ENCODE measurements at places on chromosomes 5 and 9.
A peak's percentile ranks its signal among the peaks of the same experiment; 100 is the strongest.

DNA sequence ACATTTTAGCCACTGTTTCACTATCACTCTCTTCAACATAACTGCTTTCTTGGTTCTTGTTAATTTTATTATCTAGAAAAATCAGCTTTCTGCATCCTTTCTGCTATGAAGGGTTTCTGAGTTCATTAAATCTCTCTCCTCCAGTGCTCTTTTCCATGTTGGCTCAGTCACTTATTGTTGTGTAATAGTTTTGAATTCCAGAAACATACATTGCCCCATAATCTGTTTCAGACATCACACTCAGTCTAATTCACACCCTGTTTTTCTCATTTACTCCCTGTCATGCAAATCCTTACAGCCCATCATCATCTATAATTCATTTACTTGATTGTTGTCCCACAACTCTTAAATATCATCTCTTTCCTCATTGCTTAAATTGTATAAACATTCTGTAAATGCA, 176.1 kb upstream of the CDH12 start:
- no peak for DNase-seq

DNA sequence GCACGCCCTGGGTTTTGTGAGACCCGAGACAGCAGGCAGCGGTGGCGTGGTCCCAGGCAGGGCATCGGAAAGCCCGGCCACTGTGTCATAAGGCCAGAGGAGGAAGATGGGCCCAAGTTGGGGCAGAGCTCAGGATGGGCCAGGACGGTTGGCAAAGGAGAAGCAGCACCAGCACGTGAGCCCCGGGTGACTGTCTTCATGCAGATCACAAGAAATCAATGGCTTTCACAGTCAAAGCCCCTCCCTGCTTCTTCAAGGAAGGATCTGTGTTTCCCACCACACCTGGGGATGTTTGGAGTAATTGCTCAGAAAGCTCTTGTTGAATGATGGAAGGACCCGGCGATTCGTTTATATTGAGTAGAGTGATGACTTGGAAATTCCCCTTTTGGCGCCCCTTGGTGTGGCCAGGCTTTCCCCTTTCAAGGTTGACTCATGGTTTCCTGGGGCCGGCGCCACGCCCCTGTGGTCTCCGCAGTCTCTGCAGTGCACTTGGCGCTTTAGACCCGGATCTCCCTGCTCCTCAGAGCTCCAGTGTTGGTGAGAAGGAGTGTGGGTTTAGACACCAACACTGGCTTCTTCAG, 52.1 kb downstream of the IL31RA start:
- DNase-seq, result peak; percentile 84

- DNase-seq, result no peak
Measured at GRCh38 chr5:169201597-169201996, 99.3 kb downstream of the SLIT3 start.

DNA sequence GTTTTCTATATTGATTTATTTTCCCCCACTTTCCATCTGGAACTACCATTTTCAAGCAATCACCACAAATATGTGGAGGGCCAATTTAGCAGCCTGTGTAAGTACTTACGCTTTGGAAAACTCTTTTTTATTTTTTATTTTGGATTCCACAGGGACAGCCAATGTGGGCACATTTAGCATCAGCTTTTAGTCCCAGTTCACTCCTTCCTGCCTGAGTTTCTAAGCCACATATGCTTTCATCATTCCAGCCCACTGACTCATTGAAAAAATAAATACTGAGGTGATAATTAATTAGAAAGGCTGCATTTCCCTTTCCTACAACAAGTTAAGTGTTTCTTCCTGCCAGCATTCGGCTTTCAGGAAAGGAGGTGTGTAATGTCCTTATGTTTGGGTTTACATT, 76.8 kb downstream of the TMEM167A start:
- no peak for DNase-seq

DNA sequence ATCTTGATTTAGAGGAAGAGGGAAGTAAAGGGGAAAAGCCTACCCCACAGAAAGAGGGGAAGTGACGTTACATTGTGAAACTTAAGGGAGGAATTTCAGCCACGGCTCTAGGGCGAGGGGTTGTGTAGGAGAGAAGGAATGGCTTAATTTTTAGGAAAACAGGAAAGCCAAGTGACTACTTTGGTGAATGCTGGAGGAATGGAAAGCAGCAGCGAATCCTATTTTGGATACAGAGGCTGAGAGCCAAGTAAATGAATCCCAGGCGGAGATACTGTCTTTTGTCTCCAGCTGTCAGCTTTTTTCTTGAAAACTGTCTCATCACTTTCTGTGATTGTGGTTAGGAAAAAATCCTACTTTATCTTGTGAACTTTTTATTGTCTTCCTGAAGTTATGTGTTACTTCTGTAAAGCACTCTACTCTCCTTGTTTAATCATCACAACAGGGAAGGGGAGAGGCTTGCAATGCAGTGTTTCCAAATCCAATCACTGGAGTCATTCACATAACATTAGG, 188.4 kb downstream of the TSSK1B start:
- DNase-seq, result no peak

- DNase-seq, result peak; percentile 89
Measured at GRCh38 chr9:128203024-128203706, at the start of gene DNM1. Gene DNM1, plus strand, starts transcription at chr9:128203379. Its CDS starts 92 bp downstream, at chr9:128203471.

GRCh38 chr9:137306850-137307254, 4.8 kb upstream of the NRARP start:
- no peak for DNase-seq

DNA sequence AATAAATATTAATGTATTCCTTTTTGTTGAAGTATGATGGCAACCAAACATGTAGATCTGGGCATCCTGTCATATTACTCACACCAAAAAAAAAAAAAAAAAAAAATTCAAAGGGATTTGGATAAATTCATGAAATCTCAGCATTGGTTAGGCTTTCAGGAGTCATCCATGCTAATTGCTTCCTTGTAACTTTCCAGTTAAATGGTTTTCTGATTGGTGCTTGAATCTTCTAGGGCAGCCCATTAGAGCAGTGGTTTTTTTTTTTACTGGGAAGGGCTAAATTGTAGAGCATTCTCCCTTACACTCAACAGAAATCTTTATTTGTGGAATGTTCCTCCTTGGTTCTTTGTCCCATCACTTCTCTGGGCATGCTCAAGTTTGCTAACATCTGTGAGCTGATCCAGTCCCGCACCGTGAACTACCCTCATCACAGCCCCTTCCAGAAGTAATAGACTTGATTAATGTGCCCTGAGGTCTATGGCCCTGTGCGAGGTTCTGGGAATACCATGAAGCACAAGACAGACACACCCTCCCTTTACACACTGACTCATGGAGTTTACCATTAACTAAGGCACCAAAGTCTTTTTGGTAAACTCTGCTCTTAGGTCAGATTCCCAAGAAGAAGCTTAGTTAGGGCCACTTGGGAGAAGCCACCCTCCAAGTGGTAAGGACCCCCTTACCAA, 56.0 kb downstream of the RGS3 start:
- no peak for DNase-seq

DNA sequence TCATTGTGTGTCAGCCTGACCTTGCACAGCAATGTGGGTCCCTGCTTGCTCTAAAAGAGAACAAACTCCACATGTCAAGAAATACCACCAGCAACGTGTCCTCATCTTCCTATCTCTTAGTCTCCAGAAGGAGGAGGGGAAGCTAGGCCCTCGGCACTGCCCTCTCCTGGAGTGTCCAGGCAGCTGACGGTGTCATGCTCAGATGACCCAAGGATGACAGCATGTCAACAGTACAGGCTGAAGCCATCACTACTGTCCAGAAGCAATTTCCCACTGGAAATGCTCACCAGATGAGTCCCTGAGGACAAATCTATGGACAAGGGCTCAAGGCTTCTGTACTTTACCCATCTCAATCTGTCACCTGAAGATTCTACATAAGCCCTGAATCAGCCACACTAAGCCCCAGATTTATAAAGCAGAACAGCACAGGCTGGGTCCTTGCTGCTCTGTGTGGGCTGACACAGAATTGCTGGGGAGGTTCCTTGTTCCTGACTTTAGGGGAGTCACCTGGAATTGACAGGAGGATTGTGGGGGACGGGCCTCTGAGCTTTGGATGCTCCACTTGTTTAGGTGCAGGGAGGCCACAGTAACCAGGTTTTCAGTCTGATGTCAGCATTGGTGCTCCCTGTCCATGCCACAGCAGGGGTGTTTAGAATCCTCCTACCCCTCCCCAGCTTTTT, 210.2 kb downstream of the DAB2IP start:
- no peak for DNase-seq

DNA sequence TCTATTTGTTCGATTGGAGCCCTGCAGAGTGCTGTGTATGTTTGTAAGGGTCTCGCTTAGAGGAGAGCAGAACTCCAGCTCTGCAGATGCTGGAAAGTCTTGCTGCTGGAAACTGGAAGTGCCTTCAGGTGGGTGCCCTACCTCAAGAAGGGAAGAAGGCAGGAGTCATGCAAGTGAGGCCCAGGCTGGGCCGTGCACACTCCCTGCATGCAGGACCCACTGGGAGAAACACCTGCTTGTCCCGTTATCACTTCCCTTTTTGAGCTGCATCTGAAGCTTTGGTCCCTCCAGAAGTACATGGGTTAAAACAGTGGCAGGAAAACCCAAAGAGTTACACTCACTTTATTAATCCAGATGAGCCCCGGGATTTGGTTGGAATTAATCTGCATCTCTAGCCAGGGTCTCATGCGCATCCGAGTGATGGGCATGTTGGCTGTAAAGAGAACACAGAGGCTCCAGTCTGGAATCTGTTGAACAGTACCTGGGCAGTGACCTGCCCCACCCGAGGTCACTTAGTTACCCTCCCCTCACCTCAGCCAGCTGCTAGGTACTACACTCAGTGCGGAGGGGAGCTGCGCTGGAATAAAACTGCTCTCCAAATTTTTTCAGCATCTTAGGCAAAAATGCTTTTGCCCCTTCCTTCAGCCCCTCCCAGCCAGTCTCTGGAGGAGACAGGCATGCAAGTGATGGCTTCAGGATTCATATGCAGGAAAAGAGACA, 1.4 kb downstream of the IRF1 start:
- peak; percentile 62 for DNase-seq

- no peak for DNase-seq
Measured at GRCh38 chr9:83238871-83239640, 176.1 kb upstream of the RASEF start.

- peak; percentile 89 for DNase-seq
Measured at GRCh38 chr5:135560858-135561257, 17.9 kb downstream of the CXCL14 start.

DNA sequence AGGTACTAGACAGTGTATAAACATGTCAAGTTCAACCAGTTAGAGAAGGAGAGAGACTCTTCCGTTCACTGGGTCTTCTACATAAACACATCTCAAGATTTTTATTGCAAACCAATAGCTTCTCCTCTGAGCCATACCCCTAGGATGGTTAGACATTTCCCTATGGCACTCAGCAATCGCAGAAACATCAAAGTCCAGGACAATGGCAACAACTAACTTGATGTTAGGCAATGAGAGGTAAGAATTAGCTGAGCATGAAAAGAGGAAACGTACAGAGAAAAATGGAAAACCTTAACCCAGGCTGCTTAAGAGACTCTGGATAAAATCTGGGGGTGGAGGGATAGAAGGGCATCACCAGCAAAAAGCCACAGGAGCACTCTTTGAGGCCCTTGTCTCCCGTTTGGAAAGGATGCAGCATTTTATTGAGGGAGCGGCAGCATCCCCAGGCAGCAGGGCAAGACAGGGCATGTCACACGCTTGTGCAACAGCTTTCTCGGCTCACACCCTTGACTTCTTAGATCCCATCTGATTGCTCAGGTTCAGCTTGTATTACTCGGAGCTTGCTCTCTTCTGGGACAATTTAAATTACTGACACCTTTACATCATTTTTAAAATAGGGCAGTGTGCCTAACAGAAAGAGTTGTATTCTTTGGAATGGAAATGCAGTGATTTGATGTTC, 8.6 kb upstream of the PSAT1 start:
- DNase-seq, result no peak

DNA sequence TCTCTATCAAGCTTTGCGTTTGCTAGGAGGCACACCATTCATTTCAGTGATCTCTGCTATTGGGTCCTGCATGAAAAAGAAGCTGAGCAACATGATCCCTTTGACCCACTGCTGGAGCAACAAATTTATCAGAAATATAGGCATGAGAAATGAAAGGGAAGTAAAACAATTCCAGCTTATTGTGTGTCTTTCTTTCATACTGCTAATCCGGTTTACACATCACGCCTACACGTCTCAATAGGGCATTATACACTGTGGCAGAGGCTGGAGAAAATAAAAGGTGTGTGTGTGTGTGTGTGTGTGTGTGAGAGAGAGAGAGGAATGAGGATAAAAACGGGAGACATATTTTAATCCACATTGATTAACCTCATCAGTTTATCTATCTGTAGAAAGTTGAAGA, 2.4 kb downstream of the PTCH1 start:
- DNase-seq, result no peak

DNA sequence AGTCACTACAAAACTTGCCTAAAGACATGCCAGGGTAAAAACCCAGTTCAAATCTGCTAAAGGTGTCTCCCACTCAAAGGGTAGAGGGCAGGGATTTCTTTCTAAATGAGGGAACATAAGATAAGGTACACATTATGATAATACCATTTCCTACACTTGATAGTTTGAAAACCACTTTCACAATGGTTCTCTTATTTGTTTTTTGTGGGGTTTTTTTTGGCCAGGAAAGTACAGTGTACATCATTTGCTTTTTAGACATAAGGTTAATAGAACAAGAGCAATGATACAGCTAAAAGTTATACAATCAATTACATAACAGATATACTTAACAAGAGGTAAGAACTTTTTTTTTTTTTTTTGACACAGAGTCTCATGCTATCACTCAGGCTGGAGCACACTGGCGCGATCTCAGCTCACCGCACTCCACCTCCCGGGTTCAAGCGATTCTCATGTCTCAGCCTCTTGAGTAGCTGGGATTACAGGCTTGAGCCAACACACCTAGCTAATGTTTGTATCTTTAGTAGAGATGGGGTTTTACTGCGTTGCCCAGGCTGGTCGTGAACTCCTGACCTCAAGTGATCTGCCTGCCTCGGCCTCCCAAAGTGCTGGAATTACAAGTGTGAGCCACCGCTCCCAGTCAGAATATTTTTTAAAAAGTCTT, 48.8 kb upstream of the GLRX start:
- DNase-seq, result peak; percentile 45

DNA sequence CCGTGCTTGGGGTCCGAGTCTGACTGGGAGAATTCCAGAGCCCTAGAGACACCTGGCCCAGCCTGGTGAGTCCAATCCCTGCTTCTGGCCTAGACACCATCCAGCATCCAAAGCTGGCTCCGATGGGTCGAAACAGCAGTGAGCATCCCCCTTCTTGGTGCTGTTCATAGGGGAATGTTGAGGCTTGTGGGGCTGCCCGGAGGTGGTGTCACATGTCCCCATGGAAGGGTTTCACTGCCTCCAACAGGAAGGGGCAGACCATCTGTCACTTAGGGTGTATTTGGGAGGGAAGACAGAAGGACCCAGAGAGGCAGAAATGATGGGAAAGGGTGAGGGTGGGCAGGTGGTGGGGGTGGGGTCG, 13.9 kb downstream of the C9orf50 start:
- no peak for DNase-seq

- DNase-seq, result no peak
Measured at GRCh38 chr9:112898872-112899311, 8.2 kb upstream of the SLC46A2 start.

- no peak for DNase-seq
Measured at GRCh38 chr5:137933491-137933911, 44.2 kb downstream of the PKD2L2 start.
